Activated CD8-positive, alpha-beta memory T cell treated with anti-CD3 and anti-CD28 coated beads, Interleukin-2, amount 10 ng/mL, durations not matched to agents 7 days and 5 days (primary cell): ENCODE measurements at places on chromosomes 7 and 10.

GRCh38 chr7:136009488-136010079, 32.4 kb upstream of the MTPN start:
- H3K27me3 ChIP-seq: peaks cover 14% of the 10 kb centered on the region
- no peak overlapping the region for H3K27ac ChIP-seq
- H3K4me3 ChIP-seq: no peak overlapping the region
- DNase-seq: no peak
- peaks cover 3% of the 10 kb centered on the region for H3K36me3 ChIP-seq
- H3K4me1 ChIP-seq: peaks cover 7% of the 10 kb centered on the region

- DNase-seq: no peak
- H3K27me3 ChIP-seq: no peaks in the 10 kb centered on the region
- H3K4me3 ChIP-seq: no peak overlapping the region
- H3K4me1 ChIP-seq: peaks cover 17% of the 10 kb centered on the region
- no peak overlapping the region for H3K27ac ChIP-seq
Measured at GRCh38 chr10:45254892-45255291, 60.5 kb downstream of the OR13A1 start.

DNA sequence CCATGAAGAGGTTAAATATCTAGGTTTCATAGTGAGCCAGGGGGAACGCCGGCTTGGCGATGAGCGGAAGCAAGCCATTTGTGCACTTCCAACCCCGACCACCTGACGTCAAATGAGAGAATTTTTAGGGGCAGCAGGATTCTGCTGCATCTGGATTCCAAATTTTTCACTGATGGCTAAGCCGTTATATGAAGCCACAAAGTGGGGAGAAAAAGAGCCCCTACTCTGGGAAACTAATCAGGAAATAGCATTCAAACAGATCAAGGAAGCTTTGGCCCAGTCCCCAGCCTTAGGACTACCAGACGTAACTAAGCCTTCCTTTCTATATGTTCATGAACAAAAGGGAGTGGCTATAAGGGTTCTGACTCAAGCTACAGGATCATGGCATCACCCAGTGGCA, 12.9 kb upstream of the ADCK2 start:
- no peak overlapping the region for H3K27ac ChIP-seq
- H3K4me3 ChIP-seq: no peak overlapping the region
- no peaks in the 10 kb centered on the region for H3K36me3 ChIP-seq
- peaks cover 60% of the 10 kb centered on the region for H3K27me3 ChIP-seq

- no peaks in the 10 kb centered on the region for H3K36me3 ChIP-seq
- no peaks in the 10 kb centered on the region for H3K27me3 ChIP-seq
- no peaks in the 10 kb centered on the region for H3K4me1 ChIP-seq
- DNase-seq: no peak
- H3K4me3 ChIP-seq: no peak overlapping the region
Measured at GRCh38 chr7:154672659-154673415, 330.1 kb downstream of the PAXIP1 start.

DNA sequence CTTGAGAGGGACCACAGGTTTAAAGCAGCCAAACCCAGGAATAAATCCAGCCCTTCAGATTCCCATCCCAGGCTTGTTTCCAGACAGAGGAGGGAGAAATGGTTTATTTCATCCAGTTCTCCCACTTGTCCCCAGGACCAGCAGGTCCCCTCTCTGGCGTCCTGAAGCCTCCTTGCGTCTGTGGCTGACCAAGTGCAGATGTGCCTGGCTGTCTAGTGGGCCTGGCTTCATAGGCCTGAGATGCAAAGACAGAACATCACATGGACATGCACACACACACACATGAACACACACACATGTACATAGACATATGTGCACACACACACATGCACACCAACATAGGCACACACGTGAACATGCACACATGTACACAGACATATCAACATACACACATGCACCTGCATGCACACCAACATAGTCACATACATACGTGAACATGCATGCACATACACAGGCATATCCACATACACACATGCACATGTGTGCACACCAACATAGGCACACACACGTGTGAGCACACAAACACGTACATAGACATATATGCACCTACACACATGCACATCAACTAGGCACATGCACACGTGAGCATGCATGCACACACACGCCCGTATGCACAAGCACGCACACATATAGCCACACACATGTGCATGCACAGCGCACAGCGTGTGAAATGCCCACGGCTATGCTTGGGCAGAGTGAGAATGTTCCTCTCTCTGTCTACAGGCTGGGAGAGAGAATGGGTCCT, 10.7 kb downstream of the FOXL3 start:
- no peaks in the 10 kb centered on the region for H3K36me3 ChIP-seq
- H3K27ac ChIP-seq: no peak overlapping the region
- H3K4me1 ChIP-seq: no peaks in the 10 kb centered on the region
- no peak for DNase-seq
- H3K27me3 ChIP-seq: no peaks in the 10 kb centered on the region

DNA sequence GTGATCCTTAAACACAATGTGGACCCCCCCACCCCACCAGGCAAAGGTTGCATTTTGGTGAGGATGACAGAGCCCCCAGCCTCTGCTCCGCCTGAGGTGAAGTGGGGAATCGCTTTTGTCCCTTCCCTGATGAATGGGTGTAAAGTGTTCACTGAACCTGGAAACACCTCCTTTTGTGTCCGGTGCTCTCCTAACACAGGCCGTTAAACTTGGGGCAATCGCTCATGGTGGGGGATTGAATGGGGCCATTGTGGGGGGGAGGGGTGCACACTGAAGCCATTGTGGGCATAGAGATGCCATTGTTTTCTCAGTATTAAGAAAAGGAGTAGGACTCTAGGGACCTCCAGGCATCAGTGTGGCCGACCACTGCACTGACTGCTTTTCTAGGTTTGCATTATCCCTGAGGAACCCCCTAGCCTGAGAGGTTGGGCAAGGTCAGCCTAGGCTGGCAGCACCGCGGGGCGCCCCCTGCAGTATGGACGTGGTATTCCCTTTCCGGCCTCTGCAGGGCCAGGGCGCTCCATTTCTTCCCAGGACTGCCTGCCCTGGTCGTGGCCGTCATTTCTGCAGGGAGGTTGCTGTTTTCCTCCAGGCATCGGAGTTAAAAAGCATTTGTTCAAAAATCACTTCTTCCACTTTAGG, 158.3 kb downstream of the TCF7L2 start:
- no peak overlapping the region for H3K4me3 ChIP-seq
- DNase-seq: no peak
- no peaks in the 10 kb centered on the region for H3K4me1 ChIP-seq
- peaks cover 22% of the 10 kb centered on the region for H3K27me3 ChIP-seq

GRCh38 chr7:77338260-77338659, 77.9 kb downstream of the GSAP start:
- DNase-seq: no peak
- H3K4me1 ChIP-seq: peaks cover 8% of the 10 kb centered on the region
- no peak overlapping the region for H3K4me3 ChIP-seq
- H3K36me3 ChIP-seq: peaks cover 2% of the 10 kb centered on the region

DNA sequence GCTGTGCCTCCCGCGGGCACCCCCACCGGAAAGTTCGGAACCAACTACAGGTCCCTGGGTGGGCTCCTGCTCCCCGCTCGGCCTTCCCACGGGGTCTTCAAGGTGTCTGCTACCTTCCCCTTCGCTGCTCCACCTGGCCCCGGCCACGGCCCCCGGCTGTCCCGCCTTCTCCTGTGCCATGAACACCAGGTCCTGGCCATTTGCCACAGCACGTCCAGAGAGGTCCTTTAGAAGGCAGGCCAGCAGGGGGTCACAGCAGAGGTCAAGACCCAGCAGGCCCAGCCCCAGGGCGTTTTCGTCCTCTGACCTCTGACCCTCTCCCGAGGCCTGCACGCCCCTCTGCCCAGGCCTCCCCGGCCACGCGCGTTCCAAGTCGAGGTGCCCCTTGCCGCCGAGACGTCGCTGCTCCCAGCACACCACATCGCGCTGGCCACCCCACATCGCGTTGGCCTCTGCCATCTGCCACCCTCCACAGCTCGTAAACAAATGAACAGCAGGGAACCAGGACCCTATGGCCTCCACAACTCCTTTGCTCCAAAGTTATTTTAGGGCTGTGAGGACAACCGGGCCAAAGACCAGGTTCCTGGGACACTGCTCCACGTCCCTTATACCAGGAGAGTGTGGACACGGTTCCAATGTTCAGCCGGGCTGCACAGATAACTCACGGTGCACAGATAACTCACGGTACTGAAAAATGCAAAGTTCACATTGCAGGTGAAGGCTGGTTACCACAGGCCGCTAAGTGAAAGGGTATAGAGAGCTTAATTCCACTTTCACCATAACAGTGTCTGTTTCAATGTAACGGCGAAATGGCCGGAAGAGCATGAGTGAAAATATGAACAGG, 74.3 kb downstream of the CFAP46 start:
- no peaks in the 10 kb centered on the region for H3K36me3 ChIP-seq
- H3K27me3 ChIP-seq: peaks cover under 1% of the 10 kb centered on the region
- no peak overlapping the region for H3K4me3 ChIP-seq
- H3K27ac ChIP-seq: no peak overlapping the region
- H3K4me1 ChIP-seq: no peaks in the 10 kb centered on the region

DNA sequence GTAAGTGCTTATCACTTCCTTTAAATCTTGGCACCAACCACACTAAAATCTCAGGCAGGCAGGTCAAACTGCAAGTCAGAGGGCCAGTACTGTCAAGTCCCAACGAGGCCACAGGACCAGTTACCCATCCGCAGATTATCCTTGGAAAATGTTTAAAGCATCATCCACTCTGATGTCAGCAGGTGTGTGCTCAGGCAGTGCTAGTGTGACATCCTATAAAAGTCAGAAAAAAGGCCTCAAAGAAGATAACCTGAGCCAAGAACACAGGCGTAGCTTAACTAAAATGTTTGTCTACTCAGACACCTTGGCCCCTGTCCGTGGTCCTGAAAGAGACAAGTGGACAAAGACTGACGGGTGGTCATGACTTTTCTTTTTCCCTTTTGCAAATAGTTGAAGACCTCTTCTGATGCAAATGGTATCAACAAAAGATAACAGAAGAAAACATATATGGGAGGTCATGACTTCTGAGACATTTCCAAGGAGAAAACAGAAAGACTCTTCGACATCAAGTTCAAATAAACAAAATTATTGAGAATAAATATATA, 309.3 kb downstream of the KCNMA1 start:
- H3K4me1 ChIP-seq: no peaks in the 10 kb centered on the region
- H3K4me3 ChIP-seq: no peak overlapping the region
- no peak for DNase-seq
- H3K27me3 ChIP-seq: no peaks in the 10 kb centered on the region

DNA sequence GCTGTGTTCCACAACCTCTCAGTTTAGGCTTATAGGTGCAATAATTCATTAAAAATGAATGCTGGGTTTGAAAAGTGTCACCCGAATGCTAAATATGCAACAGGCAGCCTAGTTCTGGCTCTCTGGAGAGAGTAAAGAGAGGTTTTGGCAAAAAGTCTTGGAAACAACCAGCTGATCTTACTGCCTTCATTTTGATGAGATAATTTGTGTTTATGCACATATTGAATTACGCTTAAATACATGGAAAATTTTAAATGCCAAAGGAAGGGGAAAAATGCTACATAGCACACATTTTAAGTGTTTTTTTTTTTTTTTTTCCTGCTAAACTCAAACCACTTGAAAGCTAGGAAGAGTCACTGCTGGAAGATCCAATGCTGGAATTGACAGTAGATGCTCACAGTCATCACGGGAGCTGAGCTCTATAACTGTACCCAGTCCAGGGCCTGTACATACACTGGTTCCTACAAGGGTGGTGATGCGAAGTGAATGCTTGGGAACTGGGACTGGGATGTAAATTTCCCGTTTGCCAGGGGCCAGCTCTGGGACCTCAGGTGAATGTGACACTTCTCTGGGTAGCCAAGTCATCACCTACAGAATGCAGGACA, 151.5 kb downstream of the PFKFB3 start:
- no peaks in the 10 kb centered on the region for H3K27me3 ChIP-seq
- peaks cover 34% of the 10 kb centered on the region for H3K36me3 ChIP-seq
- DNase-seq: no peak
- H3K4me1 ChIP-seq: peaks cover 14% of the 10 kb centered on the region
- no peak overlapping the region for H3K27ac ChIP-seq

DNA sequence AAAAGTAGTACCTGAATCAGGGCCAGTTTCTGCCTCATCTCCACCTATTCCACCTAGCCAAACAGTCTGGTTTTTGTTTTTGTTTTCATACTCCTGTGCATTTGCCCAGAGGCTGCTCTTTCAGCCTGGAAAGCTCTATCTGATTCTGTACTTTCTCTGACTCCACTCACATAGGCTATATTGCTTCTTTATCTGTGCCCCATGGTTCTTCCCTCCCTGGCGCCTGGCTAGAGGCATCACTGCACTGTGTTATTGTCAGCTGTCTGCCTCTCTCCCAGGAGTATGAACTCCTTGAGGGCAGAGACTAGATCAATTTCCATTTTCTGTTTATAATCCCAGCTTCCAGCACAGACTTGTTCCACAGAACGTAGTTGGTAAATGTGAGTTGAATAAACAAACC, 5.1 kb upstream of the LMOD2 start:
- H3K4me1 ChIP-seq: no peaks in the 10 kb centered on the region
- H3K27me3 ChIP-seq: peaks cover 27% of the 10 kb centered on the region
- DNase-seq: no peak
- no peak overlapping the region for H3K4me3 ChIP-seq

GRCh38 chr7:105277341-105277740, 111.4 kb downstream of the SRPK2 start:
- no peak overlapping the region for H3K4me3 ChIP-seq
- no peak overlapping the region for H3K27ac ChIP-seq
- peaks cover 4% of the 10 kb centered on the region for H3K36me3 ChIP-seq
- DNase-seq: no peak

DNA sequence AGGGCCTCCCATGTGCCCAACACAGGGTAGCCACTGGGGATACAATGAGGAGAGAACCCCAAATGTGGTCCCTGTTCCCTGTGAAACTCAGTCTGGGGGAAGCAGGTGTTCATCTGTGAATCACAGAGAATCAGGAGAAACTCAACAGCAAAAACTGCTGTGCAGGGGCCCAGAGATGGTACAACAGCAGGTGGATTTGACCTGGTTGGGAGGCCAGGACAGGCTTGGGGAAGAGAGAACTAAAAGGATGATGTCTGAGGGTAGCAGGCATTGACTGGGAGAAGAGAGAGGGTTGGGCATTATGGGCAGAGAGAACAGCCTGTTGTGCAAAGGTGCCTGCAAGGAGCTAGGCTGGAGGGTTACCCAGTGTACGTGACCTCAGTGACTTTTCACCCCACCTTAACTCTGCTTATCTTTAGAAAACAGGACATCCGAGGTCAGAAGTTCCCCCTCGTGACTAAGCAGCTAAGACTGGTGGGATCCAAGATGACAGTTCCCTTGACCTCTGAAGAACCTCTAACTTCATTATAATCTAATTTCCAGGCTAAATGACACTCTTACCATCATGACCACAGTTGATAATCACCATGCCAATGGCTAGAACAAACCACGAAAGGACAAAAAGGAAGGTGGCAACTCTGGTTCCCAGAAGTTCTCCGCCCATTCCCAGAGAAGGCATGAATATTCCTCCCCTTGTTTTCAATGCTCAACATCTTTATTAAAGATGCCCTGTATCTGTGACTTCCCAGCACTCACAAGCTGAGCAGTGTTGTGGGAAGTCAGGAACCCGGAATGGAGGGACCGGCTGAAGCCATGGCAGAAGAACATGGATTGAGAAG, 5.1 kb upstream of the ADAMTS14 start:
- no peak overlapping the region for H3K4me3 ChIP-seq
- H3K36me3 ChIP-seq: no peaks in the 10 kb centered on the region
- H3K27ac ChIP-seq: no peak overlapping the region
- no peak for DNase-seq
- peaks cover 28% of the 10 kb centered on the region for H3K27me3 ChIP-seq
- H3K4me1 ChIP-seq: peaks cover 21% of the 10 kb centered on the region

GRCh38 chr10:114691442-114691941, 33.4 kb upstream of the ABLIM1 start:
- H3K4me1 ChIP-seq: peaks cover 12% of the 10 kb centered on the region
- no peak for DNase-seq
- H3K27ac ChIP-seq: no peak overlapping the region
- H3K36me3 ChIP-seq: no peaks in the 10 kb centered on the region
